Stimulated activated CD8-positive, alpha-beta memory T cell treated with anti-CD3 and anti-CD28 coated beads, Interleukin-15, amount 100 ng/mL, for 1 hour (primary cell): ENCODE measurements at places on chromosomes 2 and 18.

DNA sequence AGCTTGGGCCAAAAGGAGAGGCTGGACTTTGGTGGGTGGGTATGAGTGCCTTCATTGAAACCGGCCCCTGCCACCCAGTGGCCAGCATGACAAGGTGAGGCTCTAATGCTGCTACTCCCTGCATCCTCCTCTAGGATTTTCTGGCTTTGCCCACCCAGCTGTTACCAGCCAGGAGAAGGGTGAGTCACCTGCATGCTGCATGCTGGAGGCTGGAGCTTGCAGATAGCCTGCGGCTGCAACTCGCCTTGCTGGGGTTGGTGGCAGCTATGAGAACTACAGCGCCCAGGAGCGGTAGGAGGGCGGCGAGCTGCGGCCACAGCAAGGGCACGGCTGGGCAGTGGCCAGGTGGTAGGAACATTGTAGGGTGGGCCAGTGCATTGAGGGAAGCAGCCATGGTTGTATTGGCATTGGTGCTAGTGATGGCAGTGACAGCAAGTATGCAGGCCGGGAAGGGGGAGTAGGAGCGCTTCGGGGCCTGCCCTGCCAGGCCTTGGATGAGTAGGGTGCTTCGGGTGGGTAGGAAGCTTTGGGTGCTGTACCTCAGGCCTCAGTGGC, 75.4 kb upstream of the SLC35G4 start:
- no peak for DNase-seq

DNA sequence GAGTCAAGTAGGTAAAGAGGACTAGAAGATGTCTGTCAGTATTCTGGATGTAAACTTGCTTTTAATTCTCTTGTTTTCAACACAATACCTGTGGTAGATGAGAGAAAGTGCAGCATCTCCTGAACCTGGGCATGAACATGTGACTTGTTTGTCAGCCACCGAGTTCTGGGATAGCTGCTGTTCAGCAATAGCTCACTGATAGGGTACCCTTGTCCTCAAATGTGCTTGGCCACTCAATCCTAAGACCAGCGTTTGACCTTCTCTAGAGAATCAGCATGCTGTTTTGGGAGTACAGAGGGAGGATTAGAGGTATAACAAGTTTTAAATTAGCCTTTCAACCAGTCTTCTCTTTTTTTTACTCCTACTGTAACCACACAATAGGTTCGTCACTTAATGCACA, 23.2 kb downstream of the RPIA start:
- DNase-seq: no peak

- no peak for DNase-seq
Measured at GRCh38 chr2:120748310-120748709, 12.6 kb downstream of the GLI2 start.

- DNase-seq: no peak
Measured at GRCh38 chr2:144082327-144082726, 437.6 kb downstream of the ZEB2 start.

- no peak for DNase-seq
Measured at GRCh38 chr2:112253261-112253815, 1.5 kb downstream of the ZC3H8 start.

DNA sequence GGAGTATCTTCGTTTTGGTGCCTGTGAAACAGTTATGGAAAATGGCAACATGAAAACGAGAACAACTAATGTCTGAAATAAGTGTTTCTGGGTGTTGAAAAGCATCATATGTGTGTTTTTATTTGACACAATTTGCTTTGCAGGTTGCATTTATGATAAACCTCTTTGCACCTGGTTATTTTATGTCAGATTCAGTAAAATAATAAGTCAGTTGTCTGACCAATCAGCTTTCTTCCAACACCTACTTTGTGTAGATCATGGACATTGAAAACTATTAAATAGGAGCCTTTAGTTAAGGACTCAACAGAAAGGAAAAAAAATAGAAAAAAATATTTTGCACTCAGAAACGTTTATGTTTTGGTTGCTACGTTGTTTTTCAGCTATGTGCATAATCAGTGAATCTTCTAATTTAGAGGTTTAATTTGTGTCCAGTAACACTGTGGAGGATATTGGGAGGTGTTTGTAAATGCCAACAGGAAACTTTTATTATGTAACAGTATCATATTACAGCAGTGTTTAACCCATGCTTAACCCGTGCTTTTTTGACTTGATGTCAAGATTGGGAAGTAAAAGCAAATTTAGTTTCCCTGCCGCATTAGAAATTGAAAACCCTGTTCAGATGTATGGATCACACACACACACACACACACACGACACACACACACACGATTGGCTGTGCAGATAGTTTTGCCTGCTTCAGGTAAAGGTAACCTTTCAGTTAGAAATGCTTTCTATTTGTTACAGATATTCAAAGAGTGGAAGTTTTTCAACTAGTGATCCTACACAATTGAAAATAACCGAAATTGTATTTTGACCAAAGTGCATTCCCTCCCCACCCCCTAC, 2.6 kb downstream of the PKP4 start:
- no peak for DNase-seq

DNA sequence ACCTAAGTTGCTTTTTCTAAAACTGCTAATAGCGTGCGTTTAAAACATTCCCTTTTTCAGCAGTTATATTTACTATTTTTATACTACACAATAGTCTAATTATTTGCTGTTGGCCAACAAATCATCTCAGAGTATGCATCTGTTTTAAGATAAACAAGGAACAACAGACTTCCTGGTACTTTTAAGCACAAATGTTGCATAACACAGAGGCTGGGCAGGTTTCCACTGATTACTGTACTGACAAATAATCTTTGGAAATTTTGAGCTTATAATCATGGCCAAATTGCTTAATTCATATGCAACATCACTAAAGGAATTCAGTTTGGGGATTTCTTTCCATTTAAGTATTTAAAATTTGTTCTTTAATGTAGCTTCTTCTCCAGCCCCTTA, 737.4 kb upstream of the SALL3 start:
- no peak for DNase-seq

DNA sequence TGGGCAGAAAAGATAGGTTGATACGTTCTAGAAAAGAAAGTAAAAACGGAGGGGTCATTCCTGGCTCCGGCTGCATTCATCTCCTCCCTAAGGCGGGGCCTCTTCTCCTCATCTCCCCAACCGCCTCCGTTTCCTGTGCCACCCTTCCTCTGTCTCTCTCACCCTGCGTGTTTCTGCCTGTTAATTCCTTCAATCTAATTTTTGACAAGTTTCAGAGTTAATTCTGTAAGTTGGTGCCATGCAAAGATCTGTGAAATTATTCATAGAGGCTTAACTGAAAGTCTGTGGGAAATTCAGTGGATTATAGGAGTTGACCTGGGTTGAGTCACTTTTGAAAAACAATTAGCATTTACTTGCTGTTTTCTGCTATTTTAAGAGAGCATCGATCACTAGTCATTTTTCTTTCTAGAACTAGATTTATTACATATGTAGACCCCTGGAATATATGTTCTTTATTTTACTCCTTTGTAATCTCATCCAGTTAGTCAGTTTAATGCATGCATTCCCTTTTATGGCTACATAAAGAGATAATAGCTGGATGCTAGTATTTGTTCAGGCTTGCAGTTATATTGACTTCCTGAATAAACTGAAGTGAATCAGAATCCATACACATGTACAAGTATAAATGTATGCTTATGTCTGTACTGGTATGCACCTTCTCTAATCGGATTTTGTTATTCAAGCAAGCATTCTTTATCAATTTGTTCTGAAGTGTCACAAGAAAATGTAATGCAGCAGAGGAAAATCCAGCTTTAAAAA, 91.1 kb downstream of the EML6 start:
- DNase-seq: no peak

GRCh38 chr2:105828558-105828957, 83.8 kb downstream of the NCK2 start:
- no peak for DNase-seq

- DNase-seq: no peak
Measured at GRCh38 chr2:159609811-159610549, 6.4 kb downstream of the BAZ2B start.

DNA sequence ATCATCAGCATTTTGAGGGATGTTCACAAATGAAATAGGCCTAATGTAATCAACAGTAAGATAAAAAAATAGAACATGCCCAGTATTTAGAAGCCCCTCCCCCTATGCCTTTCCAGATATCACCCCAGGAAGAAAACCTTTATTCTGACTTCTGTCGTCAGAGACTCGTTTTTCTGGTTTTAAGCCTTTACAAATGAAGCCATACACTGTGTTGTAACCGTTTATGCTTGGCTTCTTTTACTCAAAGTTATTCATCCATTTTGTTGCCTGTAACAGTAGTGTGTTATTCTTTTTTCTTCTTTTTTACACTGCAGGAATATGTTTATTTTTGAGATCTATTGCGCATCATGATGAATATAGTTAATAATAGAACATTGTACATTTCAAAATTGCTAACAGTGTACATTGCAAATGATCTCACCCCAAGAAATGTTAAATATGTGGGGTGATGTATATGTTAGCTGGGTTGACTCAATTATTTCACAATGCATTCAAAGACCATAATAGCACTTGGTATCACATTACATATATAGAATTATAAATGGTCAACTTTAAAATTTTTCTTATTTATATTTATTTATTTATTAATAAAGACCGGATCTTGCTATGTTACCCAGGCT, 28.1 kb upstream of the PNPT1 start:
- no peak for DNase-seq

- no peak for DNase-seq
Measured at GRCh38 chr2:38498045-38498481, 104.7 kb downstream of the HNRNPLL start.
